ENCODE measurements at places on chromosomes 5 and 9.

DNA sequence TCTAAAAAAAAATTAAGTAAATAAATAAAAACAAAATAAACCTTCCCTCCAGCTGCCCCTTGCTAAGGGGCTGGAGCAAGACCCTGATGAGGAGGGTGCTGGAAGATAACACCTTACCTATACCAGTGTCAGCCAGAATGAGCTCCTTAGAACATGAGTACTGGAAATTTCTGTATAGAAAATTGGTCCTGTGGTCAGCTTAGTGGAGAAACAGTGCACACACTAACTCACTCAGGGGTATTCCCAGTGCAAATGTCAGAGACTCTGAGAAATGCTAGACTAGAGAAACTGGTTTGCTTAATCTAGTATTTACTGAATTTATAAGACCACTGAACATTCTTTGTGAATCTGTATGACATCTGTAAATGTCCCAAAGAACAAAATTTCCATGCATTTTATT, 62.1 kb upstream of the CTXN3 start:
- DNase-seq, result no peak

DNA sequence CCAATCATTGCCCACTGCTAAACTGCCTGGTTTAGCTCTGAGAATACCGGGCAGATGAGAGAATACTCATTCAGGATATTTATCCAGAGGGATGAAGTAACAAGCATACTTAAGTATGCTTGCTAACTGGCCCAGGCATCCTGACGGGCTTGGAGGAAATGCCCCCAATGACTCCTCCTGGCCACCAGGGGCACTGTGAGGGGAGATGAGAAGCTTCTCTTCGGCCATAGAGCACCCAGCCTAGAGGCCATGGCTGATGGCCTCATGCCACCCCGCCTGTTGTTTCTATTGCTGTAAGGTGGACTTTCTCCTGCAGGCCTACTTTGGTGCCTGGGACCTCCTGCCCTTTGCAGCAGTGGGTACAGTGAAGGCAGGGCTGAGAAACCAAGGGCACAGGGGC, 134.5 kb upstream of the FSTL4 start:
- DNase-seq, result no peak

DNA sequence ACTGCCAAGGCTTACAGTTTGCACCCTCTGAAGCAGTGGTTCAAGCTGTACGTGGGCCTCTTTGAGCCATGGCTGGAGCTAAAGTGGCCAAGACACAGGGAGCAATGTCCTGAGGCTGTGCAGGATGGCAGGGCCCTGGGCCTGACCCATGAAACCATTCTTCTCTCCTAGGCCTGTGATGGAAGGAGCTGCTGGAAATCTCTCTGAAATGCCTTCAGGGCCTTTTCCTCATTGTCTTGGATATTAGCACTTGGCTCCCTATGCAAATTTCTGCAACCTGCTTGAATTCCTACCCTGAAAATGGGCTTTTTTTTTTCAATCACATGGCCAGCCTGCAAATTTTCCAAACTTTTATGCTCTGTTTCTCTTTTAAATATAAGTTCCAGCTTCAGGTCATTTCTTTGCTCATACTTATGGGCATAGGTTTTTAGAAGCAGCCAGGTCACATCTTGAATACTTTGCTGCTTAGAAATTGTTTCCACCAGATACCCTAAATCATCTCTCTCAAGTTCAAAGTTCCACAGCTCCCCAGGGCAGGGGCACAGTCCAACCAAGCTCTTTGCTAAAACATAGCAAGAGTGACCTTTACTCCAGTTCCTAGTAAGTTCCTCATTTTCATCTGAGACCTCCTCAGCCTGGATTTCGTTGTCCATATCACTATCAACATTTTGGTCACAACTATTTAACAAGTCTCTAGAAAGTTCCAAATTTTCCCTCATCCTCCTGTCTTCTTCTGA, 138.3 kb downstream of the OSTF1 start:
- DNase-seq, result no peak

- no peak for DNase-seq
Measured at GRCh38 chr5:158922816-158923215, 176.9 kb downstream of the EBF1 start.

GRCh38 chr5:101515721-101516120, 612.6 kb upstream of the ST8SIA4 start:
- DNase-seq, result no peak

- no peak for DNase-seq
Measured at GRCh38 chr9:128124451-128124850, 3.1 kb downstream of the PTGES2 start.

- no peak for DNase-seq
Measured at GRCh38 chr9:4143936-4144717, 155.7 kb downstream of the GLIS3 start.

GRCh38 chr5:139037732-139038131, 160.4 kb downstream of the SIL1 start:
- DNase-seq, result no peak

DNA sequence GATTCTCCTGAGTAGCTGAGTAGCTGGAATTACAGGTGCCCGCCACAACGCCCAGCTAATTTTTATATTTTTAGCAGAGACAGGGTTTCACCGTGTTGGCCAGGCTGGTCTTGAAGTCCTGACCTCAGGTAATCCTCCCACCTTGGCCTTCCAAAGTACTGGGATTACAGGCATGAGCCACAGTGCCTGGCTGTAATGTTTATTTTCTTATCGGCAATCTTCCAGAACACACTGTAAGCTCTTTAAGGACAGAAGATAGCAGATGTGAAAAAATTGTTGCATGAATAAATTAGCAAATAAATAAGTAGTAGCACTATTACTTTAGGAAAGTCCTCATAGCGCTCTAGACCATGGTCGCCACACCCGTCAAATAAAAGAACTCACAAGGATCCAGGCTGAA, 100.5 kb downstream of the ENC1 start:
- no peak for DNase-seq

DNA sequence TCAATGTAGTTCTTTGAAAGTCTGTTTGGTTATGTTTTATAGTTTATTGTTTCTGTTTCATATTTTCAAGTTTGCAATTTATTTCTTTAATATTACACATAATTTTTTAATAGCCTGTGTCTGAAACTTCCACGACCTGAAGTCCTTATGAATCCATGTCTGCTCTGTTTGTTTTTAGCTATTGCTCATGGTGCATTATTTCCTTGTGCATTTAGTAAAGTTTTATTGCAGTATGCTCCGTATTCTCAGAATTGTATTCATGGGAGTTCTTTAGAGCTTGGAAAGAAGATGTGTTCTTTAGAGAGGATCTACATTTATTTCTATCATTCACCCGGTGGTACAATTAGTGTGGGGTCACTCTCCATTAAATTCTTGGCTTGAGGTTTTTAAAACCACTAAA, 133.2 kb upstream of the NFIB start:
- DNase-seq, result no peak

DNA sequence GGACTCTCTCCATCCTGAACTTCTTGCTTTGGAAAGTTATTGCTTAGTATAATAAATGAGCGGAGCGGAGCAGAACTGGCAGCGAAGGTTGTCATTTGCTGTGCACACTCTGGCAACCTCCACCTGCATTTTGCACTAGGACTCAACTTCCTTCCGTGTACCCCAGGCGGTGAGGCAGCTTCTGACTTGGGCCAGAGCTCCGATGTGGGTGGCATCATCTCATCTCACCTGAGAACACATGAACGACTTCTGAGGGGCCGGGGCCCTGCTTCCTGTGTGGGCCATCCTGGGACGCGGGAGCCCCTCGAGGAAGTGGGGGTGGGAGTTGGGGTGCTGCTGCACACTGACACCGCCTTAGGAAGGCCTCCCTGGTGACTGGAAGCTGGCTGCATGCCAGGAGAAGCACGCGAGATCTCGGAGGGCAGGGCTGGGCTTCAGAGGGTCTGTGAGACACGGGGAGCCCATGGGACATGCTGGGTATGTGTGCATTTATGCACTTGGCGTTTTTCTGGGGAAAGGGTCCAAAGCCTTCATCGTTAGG, 56.5 kb upstream of the COL5A1 start:
- no peak for DNase-seq

- no peak for DNase-seq
Measured at GRCh38 chr5:137758121-137758520, 4.0 kb upstream of the HNRNPA0 start.

DNA sequence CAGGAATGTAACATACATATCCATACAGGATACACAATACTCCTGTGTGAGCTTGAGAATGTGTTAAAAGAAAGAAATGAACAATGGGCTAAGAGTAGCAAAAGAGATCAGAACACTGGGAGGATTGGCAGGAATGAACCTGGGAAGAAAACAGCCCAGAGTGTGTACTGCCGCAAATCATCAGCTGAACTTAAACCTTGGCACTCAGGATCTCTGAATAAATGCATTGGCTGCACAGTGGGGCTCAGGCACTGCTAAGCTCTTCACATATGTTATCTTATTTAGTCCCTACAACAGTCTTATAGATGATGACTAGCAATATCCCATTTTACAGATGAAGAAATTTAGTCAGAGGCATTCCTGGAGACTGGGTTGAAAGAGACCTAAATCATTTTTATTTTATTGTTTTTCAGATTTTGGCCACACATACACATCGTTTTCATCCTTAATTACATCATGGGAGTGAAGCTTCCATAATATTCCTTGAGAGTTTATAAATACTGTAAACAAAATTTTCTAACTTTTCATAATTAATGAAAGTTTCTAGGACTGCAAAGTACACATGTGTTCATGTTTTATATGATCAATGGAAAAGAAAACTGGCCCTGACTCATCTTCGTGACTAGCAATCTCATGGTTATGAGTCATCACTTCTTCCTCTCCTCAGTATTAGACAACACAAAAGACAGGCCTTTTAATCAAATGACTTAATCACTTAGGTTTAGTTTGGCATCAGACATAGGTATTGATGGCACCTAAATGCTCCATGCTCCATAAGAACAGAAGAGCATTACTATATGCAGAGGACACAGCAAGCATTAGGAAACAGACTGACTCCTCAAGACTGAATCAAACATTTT, 59.2 kb downstream of the CDH18 start:
- no peak for DNase-seq

GRCh38 chr9:115085773-115086377, 32.1 kb downstream of the TNC start:
- DNase-seq, result no peak

- DNase-seq, result no peak
Measured at GRCh38 chr9:25990376-25990775, 312.1 kb upstream of the TUSC1 start.

DNA sequence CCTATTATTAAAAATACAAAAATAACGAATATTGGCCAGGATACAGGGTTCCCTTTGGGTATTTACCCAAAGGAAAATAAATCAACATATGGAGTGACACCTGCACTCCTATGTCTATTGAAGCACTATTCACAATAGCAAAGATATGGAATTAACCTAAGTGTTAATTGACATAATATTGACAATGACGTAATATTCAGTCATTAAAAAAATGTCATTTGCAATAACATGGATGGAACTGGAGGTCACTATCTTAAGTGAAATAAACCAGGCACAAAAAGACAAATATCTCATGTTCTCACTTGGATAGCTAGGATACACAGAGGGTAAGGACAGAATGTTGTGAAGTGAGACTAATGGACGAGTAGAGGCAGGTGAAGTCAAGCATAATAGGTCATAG, 326.3 kb upstream of the PTGER4 start:
- no peak for DNase-seq

DNA sequence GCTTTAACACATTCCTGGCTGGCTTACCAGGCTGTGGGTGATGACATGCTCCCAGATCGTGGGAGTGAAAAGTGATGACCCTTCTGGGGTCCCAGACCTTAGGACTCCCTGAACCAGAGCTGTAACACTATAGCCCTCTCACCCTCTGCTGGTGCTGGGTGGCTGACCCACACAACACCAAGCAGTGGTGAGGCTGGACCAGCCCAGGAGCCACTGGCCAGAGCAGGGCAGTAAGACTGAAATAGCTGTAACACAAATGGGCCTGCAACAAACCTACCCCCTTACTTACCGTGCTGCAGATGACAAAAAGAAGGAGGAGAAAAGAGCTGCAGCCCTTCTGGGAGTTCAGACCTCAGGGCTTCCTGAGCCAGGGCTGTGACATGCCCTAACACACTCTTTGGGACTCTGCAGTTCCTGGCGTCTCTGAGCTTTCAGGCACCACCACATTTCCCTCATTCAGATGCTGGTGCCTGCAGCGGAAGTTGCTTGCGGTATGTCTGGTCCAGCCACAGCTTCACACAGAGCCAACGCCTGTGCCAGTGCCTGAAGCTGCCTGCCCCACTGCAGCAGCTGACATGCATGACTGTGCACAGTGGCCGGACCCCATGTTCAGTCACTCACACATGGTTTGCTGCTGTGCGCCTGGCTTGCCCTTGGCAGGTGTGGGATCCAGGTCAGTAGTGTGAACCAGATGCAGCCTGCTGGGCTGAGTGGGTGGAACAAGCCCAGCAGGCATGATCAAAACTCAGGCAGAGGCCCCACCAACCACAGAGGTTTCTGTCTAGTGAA, 1247.4 kb downstream of the EFNA5 start:
- DNase-seq, result no peak

GRCh38 chr9:133992780-133993634, 883 bp upstream of the VAV2 start:
- no peak for DNase-seq

GRCh38 chr9:136711751-136712689, at the start of gene DIPK1B:
Gene DIPK1B, plus strand, starts transcription at chr9:136712572. Its CDS starts 94 bp downstream, at chr9:136712666.
- no peak for DNase-seq

GRCh38 chr5:154243736-154244135, 53.2 kb downstream of the GALNT10 start:
- no peak for DNase-seq

- no peak for DNase-seq
Measured at GRCh38 chr9:93586290-93587057, 10.1 kb downstream of the PHF2 start.

DNA sequence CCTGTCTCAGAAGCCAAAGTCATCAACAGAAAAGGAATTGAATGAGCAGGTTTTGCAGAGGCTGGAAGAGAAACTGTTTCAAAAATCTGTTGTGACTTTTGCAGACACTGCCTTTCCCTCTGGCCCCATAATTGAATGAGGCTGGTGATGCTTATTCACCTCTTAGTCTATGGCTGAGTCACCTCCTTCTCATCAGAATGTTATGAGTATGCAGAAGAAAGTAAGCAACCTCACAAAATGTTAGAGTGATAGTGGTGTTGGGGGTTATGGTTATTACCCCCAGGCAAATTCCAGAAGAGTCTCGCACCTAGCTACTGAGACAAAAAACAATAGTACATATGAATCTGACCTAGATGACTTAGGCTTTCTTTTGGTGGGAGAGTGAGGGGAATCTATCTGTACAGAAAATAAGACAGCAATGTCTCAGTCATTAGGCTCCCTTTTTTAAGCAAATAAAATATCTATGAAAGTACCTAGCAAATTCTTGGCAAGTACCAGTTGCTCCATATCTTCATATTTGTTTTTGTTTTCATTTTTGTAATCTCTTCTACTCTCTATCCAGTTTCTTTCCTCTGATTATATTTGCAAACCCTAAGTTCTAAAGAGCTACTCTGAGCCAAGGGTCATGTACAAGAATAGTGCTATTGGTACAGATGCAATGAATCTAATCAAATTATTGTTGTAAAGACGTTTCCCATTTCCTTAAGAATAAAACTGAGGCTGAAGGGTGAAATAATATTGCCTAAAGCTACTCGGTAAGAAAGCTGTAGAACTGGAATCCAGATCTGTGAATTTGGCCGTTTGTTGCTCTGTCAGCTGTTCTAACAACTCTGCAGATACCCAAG, 498.1 kb upstream of the TNC start:
- DNase-seq, result no peak
